Urothelium cell line (cell line): ENCODE measurements at places on chromosomes 1 and 21.
A peak's percentile ranks its signal among the peaks of the same experiment; 100 is the strongest.

DNA sequence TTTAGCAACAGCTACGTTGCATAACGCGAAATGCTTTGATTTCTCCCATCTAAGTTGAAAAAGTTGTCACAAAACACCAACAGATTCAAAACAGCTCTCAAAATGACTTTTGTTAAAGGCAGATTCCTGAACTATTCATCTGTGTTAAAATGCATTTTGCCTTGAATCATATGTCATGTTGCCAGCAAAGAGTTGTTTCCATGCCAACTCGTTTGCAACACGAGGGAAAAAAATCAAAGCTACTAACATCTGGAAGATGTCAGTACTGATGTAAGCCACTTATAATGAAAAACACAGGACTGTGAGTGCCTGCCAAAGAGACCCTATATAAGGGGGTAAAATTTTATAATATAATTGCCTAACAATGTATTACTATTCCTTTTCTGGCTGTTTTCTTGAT lies 182.7 kb upstream of the PTBP2 start:
- no peak for DNase-seq

DNA sequence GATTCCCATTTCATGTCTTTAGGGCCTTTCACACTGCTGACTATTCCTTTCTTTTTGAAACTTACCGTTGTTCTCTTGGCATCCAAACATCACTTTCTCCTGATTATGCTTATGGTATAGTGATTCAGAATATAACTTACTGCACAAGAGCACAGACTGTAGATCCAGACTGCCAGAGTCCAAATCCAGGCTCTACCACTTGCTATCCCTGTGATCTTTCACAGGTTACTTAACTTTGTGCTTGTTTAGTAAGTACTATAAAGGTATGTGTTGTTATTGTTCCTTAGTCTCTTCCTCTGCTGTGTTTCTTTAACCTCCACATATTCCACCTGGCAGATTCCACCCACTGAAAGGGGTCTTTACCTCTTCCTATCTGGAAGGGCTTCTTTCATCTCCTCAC lies 8.4 kb downstream of the SCMH1 start:
- no peak for DNase-seq

DNA sequence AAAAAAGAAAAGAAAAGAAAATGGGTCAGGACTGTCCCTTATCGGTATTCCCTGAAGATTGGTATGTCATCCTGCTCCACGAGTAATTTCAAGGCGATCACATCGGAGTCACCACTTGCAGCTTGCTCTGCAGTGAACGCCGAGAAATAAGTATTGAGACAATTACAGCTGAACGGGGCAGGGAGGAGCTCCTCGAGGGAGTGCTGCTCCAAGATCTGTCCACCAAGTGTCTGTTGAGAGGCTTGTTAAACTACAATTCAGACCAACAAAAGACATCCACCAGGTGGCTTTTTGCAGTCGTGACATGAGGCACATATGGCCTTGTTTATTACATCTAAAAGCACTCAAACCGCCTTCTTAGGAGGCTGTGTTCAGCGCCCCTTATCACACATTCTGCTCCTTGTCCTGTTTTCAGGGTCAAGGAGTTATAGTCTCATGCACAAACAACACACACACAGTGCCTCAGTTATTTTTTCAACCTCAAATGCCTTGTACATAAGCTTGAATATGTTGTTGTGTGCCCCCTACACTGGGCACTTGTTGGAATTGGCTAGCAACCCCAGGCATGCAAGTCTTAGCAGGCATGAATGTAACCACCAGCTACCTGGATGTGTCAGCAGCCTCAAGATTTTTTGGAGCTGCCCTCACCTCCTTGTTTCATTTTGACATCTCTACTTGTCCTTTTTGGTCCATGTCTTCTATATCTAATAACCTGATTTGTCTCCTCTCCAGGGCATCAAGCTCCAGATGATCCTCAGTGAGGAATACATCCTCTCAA lies 13.0 kb upstream of the CD48 start:
- peak; percentile 31 for DNase-seq

DNA sequence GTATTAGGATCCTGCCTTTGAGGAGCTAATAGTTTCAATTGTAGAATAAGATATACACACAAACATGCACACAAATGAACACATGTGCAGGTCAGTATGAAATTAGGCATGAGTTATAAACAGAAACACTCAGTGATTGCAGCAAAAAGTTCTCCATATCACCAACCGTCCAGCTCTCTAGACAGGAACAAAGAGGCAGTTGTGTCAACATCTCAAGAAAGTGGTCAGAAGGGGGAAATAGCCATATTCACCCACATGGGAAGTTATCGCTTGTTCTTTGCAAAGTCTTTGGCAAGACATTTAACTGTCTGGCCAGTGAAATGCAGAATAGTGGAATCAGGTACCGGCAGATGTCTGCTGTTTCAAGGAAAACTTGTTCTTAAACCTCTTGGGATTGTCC lies 29.4 kb upstream of the PIGC start:
- no peak for DNase-seq

- DNase-seq: no peak
Observed at GRCh38 chr1:241413974-241414373, 57.0 kb upstream of the RGS7 start.

GRCh38 chr1:60742339-60742738 lies 340.0 kb upstream of the NFIA start:
- no peak for DNase-seq
